ENCODE measurements at places on chromosomes 1 and 21. TPM values are rescaled to one million over a fixed set of nuclear protein-coding genes. Genes with fewer than 3 reads are reported as not detected.

Gene NLRP3
- total RNA-seq = not detected

Gene METTL18
- 6.7 TPM for total RNA-seq

Gene TIE1
- total RNA-seq = not detected

Gene RBP7
- total RNA-seq = 6.8 TPM

Gene LCE3E
- not detected for total RNA-seq
